ENCODE measurements at places on chromosomes 5 and 9.

DNA sequence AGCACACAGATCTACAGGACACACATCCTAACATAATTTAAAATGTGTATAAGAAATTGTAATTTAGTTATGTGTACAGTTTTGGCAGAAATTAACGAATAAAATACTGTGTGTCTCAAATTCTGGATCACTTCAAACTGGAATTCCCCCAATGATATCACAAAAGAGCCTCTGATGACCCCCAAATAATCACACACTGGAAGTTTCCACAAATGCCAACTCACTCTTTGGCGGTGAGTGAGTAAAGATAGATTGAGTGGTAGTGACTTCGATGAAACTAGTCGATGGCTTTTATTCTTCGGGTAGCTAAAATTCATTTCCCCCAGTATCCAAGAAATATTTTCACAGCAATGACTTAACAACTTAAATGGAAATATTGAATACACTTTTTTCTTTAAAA, 2.2 kb downstream of the ZNF366 start:
- no peak for DNase-seq

- no peak for DNase-seq
These were observed 57.6 kb downstream of the FOXD1 start for GRCh38 chr5:73390972-73391371.

- no peak for DNase-seq
These were observed 111.0 kb upstream of the NFIB start for GRCh38 chr9:14424983-14425382.

DNA sequence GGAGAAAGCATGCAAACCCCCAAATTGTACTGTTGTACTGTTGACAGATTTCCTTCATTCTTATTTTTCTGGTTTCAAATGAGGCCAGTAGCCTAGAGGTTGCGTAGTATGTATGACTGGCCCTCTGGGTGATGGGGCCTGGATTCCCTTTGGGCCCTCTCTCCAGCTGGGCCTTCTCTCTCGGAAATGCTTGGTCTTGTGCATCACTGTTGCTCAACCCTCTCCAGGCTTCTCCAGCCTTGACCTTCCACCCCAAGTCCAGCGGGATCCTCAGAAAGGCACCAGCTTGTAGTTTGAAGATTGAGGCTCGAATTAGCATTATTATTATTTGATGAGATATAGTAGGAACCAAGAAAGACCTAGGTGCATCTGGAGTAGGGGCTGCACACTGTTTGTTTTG, 87.0 kb downstream of the ANGPTL2 start:
- no peak for DNase-seq

GRCh38 chr5:71454913-71455312, 538 bp upstream of the BDP1 start:
- DNase-seq = no peak

GRCh38 chr9:83956436-83957247, 23.4 kb downstream of the HNRNPK start:
- peak; percentile 90 for DNase-seq

DNA sequence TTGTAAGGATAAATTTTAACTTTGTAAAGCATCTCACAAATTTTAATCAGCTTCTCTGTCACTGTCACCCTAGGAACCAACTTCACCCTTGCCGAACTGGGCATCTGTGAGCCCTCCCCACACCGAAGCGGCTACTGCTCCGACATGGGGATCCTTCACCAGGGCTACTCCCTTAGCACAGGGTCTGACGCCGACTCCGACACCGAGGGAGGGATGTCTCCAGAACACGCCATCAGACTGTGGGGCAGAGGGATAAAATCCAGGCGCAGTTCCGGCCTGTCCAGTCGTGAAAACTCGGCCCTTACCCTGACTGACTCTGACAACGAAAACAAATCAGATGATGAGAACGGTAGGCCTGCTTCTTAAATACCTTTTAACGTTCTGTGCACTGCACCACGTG, 916.3 kb upstream of the WWC1 start:
- no peak for DNase-seq

GRCh38 chr9:2621722-2622460, at the start of gene VLDLR:
TSS of gene VLDLR (plus strand) at chr9:2621787. CDS start at chr9:2622190, 403 bp downstream.
- DNase-seq = peak; percentile 88

GRCh38 chr9:83451308-83451707, 86.9 kb downstream of the FRMD3 start:
- DNase-seq = peak; percentile 50

DNA sequence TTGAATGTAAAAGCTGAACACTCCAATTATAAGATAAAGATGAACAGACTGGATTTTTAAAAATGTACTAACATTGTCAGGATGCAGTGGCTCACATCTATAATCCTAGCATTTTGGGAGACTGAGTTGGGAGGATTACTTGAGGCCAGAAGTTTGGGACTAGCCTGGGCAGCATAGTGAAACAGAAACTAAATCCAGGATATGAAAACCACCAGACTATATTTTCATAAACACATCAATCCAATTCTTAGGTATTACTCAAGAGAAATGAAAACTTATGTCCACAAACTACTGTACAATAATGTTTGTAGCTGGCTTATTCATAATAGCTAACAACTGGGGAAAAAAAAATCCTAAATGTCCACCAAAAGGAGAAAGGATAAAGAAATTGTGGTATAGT, 26.8 kb upstream of the NAA35 start:
- no peak for DNase-seq

- no peak for DNase-seq
These were observed 2.2 kb downstream of the FTMT start for GRCh38 chr5:121853850-121854249.

- DNase-seq = no peak
These were observed 1.3 kb downstream of the TMEM174 start for GRCh38 chr5:73174100-73174815.

- no peak for DNase-seq
These were observed 292.1 kb downstream of the ARRDC3 start for GRCh38 chr5:91090995-91091394.

DNA sequence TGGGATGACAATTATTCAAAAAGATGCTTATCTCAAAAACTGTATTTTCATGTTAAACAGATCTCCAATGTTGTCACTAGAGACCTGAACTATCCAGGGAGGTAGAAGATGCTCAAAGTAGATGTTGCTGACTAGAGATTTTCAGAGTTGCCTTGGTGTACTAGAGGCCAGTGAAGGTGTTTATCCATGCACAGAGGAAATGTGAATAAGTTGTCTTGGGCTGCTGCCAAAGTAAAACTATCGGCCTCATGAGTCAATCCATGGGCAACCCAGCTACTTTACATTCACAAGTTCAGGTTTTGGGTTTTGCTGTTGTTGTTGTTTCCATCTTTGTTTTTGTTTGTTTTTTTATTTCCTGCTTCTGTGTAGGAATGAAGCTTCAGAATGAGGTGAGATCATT, 141.1 kb upstream of the RANBP3L start:
- DNase-seq = no peak

GRCh38 chr9:123490688-123491087, 134.7 kb downstream of the CRB2 start:
- no peak for DNase-seq

DNA sequence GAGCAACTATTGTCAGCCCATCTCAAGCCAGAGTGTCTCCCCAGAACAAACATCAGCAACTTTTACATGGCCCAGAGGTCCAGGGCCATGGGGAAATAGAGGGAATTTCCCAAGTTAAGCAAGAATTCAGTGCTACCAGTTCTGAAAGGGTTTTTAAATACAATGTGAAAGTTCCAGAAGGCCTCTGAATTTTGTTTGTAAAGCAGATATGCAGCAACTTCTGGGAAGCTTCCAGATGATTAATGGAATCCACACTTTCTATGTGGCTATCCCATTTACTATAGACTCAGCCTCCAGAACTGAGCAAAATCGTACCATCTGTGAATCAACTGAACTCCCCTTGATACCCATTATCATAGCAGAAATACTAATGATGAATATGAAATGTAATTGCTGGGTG, 93.8 kb downstream of the FEM1C start:
- peak; percentile 54 for DNase-seq

DNA sequence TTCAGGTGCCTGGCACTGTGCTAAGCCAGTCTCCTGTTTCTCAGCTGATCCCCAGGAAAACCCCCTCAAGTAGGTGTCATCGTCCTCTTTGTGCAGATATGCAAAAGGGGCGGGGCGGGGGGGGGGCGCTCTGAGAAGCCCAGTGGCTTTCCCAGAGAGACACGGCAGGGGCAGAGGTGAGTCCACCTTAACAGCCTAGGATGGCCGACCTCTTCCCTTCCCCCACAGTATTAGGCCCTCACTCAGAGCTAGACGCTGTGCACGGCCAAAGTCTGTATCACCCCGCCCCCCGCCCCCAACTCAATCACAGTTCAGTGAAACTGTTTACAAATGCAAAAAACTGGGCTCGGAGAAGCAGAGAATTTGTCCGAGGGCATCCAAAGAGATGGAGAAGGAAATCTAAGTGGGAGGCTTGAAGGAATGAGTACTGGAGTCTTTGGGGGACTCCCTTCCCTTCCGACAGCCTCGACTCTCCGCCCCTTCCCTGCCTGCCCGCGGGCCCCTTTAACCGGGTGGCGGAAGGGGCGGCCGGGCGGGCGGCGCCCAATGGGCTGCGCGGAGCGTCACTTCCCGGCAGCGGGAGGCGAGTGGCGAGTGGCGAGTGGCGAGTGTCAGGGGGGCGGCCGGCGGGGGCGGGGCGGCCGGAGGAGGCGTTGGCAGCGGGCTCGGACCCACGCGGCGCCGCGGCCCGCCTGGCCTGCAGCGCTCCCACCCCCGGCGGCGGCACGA, at the start of gene ERGIC1:
TSS of gene ERGIC1 (plus strand) at position 566 of the 729 bp plus-strand sequence. CDS start at position 729, 163 bp downstream.
- DNase-seq = peak; percentile 91

DNA sequence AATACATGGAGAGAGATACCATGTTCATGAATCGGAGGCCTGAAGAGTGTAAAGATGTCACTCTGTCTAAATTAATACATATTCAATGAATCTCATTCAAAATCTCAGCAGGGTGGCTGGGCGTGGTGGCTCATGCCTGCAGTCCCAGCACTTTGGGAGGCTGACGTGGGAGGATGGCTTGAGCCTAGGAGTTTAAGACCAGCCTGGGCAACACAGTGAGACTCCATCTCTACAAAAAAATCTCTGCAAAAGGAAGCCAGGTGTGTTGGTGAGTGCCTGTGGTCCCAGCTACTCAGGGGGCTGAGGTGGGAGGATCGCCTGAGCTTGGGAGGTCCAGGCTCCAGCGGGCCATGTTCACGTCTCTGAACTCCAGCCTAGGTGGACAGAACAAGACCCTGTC, 49.7 kb downstream of the COL23A1 start:
- DNase-seq = no peak

DNA sequence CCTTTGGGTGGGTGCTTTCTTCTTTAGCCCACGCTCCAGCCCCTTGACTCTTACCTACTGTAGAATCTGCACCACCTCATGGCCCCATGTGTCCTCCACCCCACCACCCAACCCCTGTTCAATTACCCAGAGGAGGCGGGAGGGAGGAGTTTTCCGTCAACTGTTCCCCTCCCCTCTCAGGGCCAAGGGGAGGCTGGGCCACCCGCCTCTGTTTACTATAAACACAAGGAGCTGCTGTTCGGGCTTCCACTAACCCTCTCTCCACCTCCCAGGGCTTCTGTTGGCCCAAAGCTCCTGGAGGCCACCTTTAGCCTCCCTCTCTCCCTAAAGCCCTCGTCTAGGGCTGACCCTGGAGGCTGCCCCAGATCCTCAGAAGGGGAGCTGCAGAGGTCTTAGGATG, 59.2 kb downstream of the FOXI1 start:
- no peak for DNase-seq

DNA sequence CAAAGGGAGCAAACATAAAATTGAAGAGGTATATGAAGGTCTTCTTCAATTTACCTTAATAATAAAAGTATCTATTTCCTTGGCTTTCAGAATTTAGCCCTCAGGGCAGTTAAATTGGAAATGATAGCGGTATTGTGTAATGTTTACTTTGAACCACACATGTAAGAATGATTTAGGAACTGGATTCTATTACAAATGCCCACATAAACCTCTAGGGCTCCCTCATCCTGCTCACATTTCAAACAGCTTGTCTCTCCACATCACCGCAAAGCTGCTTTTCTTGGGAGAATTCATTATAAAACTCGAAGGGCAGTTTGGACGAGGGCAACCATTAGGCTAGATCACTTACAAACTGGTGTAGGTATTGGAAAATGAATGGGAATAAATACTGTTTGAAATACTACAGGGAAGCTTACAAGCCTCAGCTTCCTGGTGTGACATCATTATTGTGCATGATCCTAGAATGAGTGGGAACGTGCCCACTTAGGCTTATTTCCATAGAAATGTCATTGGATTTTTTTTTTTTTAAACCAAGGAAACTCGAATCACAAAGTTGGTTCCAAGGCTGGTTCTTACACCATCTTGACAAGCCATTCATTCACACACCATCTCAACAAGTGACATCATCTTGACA, 47.3 kb downstream of the MTRR start:
- DNase-seq = no peak

DNA sequence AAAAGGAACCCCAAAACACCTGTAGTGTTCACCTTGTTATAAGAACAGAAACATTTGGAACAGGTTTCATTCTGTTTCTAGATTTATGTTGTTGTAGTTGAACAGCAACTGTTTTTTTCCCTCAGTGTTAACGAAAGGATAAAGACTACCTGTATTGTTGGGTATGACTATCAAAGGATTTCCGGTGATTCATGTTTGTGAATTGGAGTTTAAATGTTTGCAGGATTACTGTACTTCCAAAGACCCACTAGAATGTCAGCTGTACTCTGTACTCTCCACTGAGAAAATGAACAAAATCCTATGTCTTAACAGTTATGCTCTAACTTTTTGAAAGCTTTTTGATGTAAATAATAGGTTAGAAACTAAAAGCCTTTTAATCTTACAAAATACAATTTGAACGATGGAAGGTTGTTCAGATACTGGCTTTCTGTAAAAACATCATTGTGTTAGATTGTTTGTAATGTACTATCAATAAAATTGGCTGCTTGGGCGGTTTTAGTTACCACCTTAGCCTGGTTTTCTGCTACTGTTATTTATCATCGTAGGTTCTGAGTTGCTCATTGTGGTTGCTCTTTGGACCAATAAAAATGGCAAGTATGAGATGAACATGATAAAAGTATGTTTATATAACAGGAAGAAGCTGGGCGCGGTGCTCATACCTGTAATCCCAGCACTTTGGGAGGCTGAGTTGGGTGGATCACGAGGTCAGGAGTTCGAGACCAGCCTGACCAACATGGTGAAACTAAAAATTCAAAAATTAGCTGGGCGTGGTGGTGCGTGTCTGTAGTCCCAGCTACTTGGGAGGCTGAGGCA, 44.1 kb downstream of the DCP2 start:
- DNase-seq = no peak

- DNase-seq = no peak
These were observed 40.0 kb downstream of the PAPPA start for GRCh38 chr9:116193636-116194035.

GRCh38 chr9:131670247-131671132, 69.4 kb downstream of the RAPGEF1 start:
- no peak for DNase-seq

DNA sequence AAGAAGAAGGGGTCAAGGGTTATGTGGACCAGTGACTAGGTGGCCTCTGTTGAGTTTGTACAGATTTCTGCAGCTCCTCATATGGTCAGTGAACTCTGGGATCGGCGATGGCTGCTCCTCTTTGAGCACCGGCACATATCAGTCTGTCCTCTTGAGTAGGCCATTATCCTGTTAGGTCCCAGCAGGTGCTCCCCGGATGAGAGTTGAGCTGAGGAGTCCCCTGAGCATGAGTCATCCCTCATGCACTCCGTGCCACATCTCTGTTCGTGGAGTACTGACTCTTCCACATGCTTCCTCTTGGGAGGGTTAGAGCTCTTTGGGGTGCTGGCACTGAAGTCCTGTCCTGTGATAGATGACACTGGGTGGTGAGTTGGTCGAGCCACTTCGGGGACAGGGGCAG, 143.7 kb downstream of the PTTG1 start:
- no peak for DNase-seq

GRCh38 chr9:19451240-19452087, 42.7 kb downstream of the ACER2 start:
- DNase-seq = no peak

GRCh38 chr9:89488131-89488530, 9.8 kb downstream of the SEMA4D start:
- no peak for DNase-seq

All from eye (tissue), 1 donor.